Stimulated activated CD4-positive, alpha-beta T cell treated with anti-CD3 and anti-CD28 coated beads, Interleukin-1b, Interleukin-23, amount 100 ng/mL, for 24 hours (primary cell): ENCODE measurements at places on chromosomes 11 and 22.

DNA sequence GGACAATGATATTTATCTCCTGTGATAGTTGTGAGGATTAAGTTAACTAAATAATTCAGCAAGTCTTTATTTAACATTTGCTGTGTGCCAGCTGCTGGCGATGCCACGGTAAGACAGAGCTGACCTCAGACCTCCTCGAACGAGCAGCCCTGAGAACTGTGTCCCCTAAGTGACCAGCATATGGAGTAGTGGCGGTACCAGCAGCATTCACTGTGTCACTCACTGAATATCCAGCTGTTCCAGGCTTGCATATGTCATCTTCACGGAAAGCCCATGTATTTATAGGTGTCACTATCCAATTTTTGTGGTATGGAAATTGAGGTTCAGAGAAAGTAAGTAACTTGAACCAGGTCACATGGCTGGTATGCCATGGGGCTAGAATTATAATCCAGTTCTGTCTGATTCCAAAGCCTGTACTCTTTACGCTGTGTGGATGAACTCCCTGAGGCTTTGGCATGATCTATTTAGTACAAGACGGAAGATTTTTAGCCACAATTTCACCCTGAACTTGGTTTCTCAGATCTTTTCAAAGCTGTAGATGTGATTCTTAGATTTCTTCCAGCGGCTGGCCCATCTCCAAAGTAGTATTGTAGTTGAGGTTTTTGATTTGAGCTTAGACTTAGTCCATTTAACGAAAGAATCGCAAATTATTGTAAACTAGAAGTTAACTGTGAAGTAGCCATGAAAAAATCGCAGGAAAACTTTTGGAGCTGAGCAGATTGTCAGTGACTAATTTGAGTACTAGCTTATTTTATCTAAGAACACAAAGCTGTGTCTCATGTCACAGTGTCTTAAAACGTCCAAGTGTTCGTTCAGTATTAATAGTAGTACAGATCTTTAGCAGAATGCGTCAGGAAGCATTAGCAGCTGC is 49.4 kb upstream of the MYO18B start:
- no peak for DNase-seq

DNA sequence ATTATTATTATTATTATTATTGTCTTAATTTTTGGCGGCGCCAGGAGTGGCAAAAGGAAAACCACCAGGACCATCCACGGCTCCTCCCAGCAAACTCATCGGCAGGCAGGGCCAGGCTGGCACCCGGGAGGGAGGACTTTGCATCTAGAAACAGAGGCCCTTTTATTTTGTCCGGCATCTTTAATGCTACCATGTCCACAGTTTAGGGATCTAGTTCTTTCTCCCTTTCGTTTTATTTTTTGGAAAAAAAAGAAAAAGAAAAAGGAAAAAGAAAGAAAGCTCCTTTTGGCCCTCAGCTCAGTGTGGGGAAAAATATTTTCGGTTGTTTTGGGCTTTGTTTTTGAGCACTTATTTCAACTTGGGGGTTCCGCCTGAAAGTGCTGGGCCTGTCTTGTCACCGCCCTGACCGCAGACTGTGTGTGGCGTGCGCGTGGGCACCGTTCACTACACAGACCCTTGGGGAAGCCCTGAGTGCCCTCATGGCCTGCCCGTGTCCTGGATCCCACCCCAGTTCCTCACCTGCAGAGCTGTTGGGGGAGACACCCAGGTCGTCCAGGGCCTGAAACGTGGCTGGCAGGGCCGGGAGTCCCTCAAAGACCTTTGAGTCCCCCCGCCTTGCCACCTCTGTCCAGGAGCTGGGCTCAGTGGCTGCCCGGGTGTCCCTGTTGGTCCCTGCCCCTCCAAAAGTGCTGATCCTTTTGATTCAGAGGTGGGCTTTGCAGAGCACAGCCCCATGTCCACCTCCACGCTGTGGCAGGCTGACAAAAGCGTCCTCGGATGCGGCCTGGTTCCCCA is 69.1 kb upstream of the PPARA start:
- DNase-seq, result no peak

- no peak for DNase-seq
Observed at GRCh38 chr11:60691661-60692060, 7.8 kb upstream of the MS4A8 start.

- DNase-seq, result no peak
Observed at GRCh38 chr11:37963440-37963839, 1365.4 kb upstream of the RAG2 start.

- DNase-seq, result no peak
Observed at GRCh38 chr11:19953336-19953735, 206.9 kb downstream of the DBX1 start.

DNA sequence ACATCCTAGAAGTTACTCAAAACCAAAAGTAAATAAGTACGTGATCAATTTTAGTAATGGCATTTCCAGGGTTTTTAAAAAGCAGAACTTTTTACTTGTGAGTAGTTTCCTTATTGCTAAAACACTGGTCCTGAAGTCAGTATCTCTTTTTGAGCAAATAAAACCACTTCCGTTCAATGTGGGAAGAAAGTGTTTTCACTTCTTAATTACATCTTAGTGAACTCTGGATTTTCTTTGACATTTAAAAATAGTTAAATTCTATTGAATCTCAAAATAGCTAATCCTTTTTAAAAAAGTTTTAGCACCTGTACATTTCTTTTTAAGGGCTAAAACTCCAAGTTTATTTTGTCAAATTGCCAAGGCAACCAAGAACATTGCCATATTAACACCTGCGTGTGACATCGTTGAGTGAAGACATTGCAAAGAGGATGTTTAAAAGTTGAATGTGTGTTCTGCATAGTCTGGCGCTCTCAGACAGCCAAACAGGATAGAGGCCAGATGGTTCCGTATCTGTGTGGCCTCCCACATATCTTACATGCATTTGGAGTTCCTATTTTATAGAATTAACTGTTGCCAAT is 17.2 kb upstream of the OR5B21 start:
- no peak for DNase-seq

GRCh38 chr22:31102441-31103081 is 4.8 kb downstream of the SELENOM start:
- no peak for DNase-seq

DNA sequence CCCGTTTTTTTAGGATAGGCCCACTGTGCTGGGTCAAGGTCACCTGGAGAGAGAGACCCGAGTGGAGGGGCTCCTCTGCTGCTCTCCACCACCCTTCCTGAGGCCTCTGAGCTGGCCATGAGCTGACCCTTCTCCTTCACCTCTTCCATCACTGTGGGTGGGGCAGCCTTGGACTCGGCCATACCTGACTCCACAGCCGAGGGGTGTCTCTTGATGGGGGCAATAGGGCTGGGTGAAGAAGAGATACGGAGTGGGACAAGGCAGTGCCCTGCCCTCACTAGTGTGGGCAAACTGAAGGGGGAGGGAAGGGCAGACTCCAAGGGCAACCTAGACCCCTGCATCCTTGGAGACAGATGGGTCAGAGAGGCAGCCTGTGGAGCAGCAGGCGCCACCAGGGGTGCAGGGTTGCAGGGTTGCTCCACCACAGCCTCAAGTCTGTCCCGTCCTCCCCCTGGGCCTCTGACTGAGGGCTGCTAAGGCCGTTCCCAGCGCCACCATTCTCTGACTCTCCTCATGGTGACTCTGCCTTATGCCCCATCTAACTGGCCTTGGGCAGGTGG is 20.1 kb upstream of the NECTIN1 start:
- DNase-seq, result no peak

GRCh38 chr22:36397131-36398093 is 9.6 kb upstream of the MYH9 start:
- DNase-seq, result no peak

GRCh38 chr22:36536717-36537116 is 7.8 kb upstream of the EIF3D start:
- no peak for DNase-seq

DNA sequence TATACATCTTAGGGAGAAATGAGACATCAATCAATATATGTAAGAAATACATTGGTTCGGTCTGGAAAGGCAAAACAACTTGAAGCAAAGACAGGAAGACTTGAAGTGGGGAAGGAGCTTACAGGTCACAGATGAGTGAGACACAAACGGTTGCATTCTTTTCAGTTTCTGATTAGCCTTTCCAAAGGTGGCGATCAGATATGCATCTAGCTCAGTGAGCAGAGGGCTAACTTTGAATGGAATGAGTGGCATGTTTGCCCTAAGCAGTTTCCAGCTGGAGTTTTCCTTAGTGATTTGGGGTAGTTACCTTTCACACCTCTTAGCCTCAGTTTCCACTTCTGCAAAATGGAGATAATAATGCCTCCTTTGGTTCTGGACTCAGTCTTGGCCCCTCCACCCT is 15.8 kb downstream of the LHFPL7 start:
- DNase-seq, result no peak

DNA sequence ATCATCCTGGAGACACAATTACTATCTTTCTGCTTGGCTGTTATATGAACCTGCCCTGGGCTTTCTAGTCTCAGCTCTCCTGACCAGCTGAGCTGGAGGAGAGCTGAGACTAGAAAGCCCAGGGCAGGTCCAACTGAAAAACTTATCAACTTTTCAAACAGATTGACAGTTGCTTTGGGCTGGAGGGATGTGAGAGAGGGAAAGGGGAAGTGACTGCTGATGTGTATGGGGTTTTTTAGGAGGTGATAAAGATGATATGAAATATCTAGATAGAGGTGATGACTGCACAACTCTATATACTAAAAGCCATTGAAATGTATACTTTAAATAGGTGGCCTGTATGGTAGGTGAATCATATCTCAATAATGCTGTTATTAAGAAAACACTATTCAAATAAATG is 60.2 kb upstream of the CHRM4 start:
- DNase-seq, result no peak

- DNase-seq, result no peak
Observed at GRCh38 chr11:115493488-115493887, 10.7 kb downstream of the CADM1 start.

DNA sequence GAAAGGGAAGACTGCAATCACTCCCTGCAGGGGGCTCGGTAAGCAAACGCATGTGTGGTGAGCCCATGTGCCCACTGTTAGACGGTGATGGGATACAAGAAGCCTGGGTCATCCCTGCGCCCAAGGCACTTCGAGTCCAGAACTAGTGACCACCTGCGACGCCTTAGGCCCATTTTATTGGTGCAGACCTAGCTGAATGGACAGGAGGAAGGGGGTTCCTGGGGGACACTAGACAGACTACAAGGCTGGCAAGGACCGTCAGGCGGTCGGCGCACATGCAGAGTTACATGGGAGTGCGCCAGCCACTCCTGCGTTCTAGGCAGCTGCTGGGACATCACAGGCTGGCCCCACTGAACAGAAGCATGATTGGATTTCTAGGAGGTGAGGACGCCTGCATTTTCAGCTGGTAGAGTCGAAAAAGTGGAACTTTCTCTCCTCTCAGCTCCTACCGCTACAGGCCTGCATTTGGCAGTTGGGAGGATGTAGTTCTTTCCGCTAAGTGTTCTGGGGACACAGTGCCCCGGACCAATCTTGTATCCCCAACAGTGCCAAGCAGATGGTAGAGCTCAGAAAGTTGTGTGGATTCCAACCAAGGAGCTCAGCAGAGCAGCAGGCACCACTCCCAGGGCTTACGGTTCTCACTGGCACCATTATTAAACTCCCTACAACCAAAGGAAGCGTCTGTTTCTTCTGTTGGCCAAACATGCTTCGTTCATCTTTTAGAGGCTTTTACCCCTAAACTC is 35.7 kb downstream of the BID start:
- DNase-seq, result no peak

DNA sequence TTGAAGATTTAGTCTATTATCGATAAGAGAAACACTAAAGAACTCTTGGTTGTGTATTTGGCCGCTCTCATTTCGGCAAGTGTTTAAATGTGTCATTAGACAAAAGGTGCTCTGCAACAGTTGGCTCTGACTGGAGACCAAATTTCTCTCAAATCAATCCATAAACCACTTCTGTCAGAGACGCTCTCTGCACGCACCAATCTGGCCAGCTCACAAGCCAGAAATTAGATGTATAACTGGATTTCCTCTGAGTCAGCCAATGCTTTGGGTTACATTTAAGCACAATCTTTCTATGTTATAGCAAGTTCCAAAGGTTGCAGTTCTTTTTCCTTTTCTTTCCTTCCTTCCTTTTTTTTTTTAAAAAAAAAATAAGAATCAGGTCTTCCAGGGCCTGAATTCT is 17.6 kb upstream of the PARVA start:
- no peak for DNase-seq

DNA sequence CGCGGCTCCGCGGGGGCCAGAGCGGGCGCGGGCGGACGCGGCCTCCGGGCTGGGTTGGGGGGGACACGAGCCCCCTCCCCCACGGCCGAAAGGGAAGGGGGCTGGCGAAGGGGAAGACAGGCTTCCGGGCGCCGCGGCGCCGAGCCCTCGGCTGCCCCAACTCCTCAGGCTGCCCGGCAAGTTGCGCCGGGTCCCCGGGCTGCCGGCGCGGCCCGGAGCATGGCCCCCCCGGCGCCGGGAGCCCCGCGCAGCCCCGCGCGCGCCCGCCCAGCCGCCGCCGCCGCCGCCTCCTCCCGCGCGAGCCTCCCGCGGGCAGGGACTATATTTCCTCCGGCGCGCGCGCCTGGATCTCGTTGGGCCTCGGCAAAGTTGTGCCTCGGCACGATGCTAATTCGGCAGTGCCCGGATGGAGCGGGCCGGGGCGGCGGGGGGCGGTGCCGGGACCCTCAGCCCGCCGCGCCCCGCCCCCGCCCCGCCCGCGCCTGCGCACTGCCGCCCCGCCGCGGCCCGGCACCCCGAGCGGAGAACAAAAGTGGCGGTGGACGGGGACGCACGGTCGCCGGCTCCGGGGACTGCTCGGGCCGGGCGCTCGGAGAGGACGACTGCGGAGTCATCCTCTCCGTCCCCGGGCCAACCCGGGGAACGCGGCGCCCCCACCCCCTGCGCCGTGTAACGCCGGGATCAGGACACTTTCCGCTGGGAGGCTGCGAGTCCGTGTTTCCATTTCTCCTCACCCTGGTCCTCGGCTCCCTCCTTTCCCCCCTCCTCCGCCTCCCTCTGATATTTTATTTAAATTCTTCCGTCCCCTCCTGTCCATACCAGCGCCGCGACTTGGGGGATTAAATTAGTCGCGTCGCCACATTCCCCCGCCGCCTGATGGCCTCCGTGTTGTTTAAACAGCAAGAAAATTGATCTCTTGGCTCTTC is at the start of gene PHF21B:
Gene PHF21B (minus strand): TSS at position 400 of the 926 bp plus-strand sequence. CDS start 456 bp downstream, outside the sequence.
- no peak for DNase-seq

- DNase-seq, result no peak
Observed at GRCh38 chr22:35191412-35191811, 65.9 kb upstream of the HMGXB4 start.
